Stimulated activated CD8-positive, alpha-beta memory T cell treated with anti-CD3 and anti-CD28 coated beads, Interleukin-4, amount 100 ng/mL, for 1 hour (primary cell): ENCODE measurements at places on chromosomes 2 and 18.

DNA sequence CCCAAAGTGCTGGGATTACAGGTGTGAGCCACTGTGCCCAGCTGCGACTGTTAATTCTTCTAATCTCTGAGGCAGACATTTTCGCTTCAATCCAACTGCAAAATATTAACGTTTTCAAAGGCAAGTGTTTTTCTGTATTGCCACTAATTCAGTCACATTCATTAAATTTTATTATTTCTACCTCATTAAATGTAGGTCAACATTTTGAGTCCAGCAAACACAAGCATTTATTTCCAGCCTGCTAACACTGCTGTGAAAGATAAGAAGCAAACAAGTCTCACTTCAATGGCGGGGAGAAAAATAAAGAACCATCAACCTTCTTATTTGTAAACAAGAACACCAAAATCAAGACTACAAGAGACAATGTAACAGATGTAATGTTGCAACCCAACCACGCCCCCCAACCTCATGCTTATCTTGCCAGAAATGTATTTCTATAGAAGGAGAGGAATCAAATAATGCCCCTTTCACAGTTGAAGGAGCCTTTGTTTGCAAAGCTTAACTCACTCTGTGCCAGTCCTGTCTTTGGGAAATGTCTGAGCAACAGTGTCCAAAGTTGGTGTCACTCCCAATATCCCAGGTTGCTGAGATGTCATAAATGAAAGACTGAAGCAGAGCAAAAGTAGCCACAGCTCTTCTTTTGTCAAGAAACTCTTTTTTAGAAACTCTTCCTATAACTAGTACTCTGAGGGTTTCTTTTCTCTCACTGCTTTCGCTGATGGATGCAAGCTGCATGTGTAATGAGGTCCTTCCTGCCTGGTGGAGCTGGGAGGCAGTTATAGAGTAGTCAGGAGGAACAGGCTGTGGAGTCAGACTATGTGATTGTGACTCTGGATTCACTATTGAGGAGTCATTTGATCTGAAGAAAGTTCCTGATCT, 8.6 kb downstream of the DOCK10 start:
- DNase-seq = no peak

DNA sequence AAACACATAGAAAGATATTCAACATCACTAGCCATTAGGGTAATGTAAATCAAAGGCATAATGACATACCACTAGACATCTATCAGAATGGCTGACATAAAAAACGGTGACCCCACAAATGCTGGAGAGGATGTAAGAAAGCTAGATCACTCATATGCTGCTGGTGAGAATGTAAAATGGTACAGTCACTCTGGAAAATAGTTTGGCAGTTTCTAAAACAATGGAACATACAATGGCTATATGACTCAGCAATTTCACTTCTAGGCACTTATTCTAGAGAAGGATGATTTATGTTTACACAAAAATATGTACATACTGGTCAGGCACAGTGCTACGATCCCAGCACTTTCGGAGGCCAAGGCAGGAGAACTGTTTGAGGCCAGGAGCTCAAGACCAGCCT, 87.3 kb downstream of the COLEC12 start:
- DNase-seq = no peak

DNA sequence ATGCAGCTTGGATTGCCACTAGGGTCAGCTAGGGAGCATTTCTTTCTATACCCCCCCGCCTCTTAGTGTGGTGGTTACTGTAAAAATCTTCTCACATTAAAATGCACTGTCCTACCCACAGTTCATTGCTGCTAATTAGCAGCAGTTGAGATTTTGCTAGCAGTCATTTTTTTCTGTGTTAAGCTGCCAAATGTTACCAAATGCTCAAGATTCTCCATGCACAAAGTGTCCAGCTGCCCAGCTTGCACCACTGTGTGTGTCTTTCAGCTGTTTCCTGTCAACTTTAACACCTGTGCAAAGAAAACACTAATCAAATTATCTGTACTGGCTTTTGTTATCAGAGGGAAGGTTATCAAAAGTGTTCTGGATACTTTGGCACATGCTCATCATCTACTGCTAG, 679.3 kb downstream of the NR4A2 start:
- DNase-seq = no peak

DNA sequence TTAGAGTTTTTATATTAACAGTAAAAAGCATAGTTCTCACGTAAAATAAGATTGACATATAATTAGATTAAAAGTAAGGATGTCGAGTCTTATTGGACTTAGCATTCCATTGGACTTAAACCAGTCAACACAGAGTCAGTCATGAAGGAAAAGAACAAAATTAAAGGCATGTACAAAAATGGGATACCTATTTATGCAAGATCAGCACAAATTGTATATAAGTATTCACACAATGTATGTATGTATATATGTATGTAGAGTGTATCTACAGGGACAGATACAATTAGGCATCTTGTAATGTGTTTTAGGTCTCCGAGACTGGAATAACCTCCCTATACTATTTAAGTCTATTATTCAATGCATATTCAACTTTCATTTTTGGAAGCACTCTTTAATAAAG, 419.1 kb downstream of the PARD3B start:
- DNase-seq = no peak

- DNase-seq = no peak
These were observed 105.5 kb downstream of the ZEB2 start for GRCh38 chr2:144414324-144414845.

- DNase-seq = no peak
These were observed 24.1 kb downstream of the INPP4A start for GRCh38 chr2:98468621-98469236.

DNA sequence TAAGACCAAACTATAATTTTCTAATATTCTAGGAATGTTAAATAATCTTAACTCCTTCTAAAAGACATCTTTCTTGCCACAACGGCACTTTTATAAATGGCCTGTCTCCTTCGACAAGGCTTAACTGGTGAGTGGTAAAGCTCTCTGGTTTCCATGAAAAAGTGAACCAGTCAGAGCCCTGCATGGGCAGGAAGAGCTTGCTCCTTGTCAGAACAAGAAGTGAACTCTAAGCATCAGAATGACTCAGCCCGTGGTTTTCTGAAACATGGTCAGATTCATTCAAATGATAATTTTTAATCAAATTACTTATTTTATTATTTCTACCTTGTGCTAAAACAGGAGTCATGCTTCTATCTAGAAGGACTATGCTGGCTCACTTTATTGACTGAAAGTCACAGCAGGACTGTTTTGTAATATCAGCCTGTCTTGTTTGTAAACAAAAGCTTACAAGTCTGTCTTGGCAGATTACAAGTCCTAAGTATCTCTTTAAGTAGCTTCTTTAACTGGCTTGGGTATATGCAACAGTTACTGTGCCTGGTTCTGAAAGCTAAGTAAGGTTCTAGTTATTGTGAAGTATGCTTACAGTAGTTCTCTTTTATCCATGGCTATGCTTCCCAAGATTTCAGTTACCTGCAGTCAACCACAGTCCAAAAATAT, 245.4 kb downstream of the NAPG start:
- no peak for DNase-seq

DNA sequence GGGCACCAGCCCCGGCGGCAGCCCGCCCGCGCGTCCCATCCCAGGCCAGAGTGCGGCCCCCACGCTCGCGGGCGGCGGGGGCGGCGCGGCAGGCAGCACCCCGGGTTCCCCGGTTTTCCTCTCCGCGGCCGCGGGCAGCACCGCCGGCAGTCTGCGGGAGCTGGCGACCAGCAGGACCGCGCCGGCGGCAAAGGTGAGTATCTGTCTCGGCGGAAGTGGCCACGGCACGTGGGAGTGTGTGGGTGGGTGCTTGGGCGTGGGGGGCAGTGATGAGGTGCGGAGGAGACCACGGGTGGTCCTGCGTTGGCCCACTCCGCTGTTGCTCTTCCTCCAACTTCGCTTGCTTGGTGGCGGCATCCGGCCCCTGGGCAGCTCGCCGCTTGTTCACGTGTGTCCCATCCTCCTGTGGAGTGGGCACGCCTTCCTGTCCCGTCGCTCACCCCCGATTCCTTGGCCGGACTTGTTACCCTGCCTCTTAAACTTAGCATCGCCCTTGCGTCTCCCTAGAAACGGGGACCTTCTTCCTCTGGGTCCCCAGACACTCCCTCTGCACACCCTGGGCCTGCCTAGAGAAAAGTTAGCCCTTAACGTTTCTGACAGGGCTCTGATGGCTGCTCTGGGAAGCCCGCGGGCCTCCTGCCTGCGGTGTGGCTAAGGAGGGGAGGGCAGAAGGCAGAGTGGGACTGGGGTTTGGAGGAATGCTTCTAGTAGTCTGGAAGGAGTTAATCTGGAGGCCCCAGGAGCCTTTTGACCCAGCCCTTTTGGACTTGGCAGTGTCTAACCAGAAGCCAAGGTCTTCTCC, 1.1 kb downstream of the SH3RF3 start:
- DNase-seq = no peak

DNA sequence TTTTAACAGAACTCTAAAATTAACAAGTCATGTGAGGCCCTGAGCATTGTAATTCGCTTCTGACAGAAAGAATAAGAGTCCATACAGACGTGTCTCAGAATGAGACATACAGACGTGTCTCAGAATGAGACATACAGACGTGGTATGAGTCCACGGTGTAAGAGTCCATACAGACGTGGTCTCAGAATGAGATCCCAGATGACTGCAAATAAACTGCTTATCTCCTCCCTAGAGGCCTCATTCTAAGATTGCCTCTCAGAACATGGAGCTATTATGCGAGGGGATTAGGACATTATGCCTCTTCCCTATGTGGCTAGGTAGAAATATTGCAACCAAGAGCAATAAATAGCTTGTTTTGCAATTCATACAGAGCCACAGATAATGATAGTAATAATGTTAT, 63.9 kb downstream of the NEB start:
- no peak for DNase-seq

DNA sequence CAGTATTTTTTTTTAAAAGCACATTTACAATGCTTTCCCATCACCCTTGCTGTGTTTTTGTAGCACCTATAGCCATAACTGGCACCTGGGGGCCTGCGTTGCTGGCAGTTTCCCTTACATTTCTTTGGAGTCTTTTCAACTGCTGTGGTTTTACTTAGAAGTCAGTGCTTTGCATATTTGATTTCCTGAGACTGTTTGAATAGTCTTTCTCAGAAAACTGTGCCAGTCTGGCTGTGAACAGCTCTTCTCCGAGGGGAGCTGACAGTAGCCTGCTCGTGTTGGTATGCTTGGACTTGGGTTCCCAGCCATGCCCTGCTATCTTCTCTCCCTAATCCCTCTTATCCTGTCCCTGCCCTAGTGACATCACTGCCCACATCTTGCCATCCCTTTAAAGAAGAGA, 81.5 kb downstream of the DPP4 start:
- peak; percentile 27 for DNase-seq

DNA sequence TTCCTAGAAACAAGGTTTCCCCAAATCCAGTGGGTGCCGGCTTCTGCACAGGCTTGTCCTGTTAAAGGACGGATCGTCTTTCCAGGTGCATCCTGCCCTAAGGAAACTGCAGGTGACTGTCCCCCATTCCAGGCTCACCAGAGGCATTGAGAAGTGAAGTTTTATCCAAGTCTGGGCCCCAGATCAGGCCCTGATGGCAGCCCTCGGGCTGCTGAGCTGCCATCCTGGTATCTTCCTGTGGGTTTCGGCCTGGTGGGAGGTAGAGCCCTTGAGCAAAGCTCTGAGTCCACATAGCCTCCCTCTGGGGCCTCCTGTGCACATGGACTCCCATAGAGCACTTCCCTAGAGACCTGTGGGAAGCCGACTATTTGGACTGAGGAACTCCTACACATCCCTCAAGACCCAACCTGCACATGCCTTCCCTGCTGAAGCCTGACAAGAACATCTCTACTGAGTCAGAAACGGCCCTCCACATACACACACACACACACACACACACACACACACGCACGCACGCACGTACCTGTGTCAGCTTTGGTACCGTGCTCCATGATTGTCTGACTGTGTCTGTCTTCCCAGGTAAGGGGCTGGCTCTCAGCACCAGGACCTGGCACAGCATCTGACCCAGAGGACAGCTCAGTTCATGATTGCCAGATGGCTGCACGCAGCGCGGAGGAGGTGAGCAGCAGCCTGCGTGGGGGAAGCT, 16.4 kb downstream of the TNS1 start:
- DNase-seq = no peak

- no peak for DNase-seq
These were observed 5.6 kb downstream of the LAMA3 start for GRCh38 chr18:23694637-23695430.

DNA sequence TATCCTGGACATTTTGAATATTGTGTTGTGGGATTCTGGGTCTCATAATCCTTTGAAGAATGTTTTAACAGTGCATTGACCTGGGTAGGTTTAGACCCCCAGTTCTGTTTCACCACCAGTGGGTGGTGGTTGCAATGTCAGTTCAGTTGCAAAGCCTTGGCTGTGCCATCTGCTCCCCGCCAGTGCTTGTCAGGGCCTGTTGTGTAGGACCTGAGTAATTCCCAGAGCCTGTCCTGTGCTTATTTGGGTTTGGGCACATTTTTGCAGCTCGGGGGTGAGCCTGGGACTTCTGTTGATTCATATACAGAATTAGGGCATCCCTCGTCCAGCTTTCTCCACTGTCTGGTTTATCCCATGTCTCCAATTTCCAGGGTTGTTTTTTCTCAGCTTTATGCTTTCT, 24.8 kb downstream of the ATP9B start:
- DNase-seq = no peak

- no peak for DNase-seq
These were observed 351.2 kb downstream of the CDH19 start for GRCh38 chr18:66252703-66253102.
